ENCODE measurements at places on chromosomes 2 and 18.

GRCh38 chr2:186919296-186919695 is 70.3 kb upstream of the ZSWIM2 start:
- no peak for DNase-seq

DNA sequence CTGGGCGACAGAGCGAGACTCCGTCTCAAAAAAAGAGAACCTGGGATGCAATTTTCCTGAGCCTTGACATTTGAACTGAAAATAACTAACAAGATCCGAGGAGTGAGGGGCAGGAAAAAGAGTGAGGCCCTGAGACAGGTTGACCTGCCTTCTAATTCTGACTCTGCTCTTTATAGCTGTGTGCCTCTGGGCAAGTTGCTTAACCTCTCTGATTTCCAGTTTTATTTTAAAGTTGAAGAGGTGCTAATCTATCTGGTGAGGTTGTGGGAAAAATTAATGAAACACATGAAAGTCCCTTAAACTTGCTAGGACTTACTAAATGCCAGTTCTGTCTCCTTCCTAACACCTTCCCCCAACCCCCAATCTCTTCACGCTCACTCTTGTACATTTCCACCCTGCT is 108.4 kb upstream of the MGAT5 start:
- no peak for DNase-seq

GRCh38 chr2:190837420-190837819 is 43.2 kb upstream of the GLS start:
- no peak for DNase-seq

DNA sequence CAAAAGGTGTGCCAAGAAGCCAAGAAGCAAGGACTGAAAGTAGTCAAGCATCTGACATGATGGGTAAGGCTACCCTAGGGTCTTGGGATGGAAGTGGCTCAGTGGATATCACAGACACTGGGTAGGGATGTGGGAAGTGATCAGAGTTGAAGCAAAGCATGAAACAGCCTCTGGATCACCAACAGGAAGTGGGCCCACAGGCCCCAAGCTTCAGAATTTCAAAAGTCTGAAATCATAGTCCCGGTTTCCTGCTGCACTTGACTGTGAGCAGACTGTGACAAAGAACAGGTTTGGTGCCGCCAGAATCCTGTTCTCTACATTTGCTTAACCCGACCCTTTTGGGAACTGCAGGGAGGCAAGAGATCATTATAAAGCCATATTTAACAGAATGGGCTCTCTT is 57.4 kb downstream of the SP100 start:
- DNase-seq, result no peak

DNA sequence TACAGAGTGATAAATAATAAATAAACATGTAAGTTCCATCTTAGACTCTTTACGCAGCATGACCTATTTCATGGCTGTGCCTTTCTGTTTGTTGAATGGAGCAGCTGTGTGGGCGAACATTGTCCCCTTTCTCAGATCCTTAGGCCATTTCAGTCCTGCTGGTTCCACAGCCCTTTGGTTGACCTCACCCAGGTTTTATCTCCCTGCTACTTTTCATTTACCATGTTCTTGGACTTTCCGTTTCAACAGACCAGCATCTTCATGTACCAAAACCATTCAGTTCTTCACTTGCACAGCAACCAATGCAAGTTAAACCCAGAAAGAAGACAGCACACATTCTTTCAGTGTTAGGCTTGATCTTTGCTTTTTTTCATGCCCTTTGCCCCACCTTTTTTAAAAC is 83.8 kb downstream of the XRCC5 start:
- no peak for DNase-seq

- DNase-seq, result no peak
Observed at GRCh38 chr2:240503375-240503774, 54.4 kb downstream of the ANKMY1 start.

Data from T follicular helper cell (primary cell).